NCI-H1436 treated with DMSO at 0.1 percent for 48 hours (cell line): ENCODE measurements at places on chromosomes 4 and X.

GRCh38 chr4:48904101-48904500 lies 2.5 kb downstream of the OCIAD2 start:
- DNase-seq: no peak

- no peak for DNase-seq
Observed at GRCh38 chr4:38954727-38955126, 77.5 kb downstream of the TMEM156 start.

DNA sequence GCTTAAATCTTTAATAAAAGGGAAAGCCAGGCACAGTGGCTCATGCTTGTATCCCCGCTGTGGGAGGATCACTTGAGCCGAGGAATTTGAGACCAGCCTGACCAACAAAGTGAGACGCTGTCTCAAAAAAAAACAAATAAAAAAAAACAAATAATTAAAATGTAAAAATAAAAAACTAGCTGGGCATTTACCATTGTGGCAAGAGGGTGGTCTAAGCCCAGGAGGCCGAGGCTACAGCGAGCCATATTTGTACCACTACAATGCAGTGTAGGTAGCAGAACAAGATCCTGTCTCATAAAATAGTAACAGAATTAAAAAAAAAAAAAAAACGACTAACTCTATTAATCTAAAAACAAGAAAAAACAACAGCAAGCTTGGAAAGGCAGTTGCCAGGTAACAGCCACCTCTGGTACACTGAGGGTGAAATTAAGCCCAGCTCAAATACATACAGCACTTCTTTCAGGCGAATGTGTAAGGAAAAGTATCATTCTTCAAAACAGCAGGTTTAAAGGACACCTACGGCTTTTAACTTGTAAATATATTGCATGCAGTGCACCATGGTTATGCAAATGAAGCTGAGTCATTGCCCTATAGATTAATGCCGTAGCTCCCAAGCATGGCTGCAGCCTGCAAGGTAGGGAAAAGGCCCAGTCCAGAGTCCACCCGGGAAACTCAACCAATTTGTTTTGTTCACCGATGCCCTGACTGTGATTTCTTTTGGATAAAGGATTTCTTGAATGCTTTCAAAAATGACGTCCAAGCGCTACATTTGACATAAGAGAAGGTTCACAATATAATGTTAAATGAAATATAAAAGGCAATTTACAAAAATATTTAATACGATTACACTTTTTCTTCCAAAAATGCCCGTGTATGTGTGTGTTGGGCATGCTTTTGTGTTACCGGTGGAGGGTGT lies 14.5 kb upstream of the TXLNG start:
- DNase-seq: no peak

- no peak for DNase-seq
Observed at GRCh38 chrX:108186811-108187210, 95.2 kb downstream of the ATG4A start.

DNA sequence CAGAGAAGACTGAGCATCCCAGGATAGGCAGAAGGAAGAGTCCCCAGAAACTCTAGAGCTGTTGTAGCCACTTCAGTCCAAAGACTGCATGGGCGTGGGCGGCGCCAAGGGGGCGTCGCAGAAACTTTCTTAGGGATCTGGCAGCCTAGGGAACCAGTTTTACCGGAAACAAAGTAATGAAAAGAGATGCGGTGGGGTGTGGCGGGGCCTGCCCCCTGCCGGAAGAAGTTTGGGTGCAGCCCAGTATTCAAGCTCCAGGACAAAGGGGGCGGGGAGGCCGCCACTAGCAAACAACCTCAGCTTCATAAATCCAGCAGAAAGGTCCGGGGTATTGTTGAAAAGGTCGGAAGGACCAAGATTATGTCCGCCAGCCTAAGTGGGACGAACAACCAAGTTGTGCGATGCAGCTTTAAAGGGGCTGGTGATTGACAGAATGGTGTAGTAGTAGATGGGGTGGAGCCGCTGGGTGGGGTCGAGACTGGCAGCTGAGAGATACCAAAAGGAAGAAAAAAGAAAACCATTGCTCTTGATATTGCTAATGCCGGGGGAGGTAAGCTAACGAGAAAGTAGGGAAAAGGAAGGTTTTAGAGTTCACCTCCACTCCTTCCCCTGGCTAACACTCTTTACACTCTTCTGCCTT lies 190.5 kb downstream of the RRAGB start:
- no peak for DNase-seq

GRCh38 chr4:10635091-10635490 lies 49.5 kb downstream of the CLNK start:
- DNase-seq: no peak

- DNase-seq: no peak
Observed at GRCh38 chr4:48642421-48643374, 137.4 kb downstream of the FRYL start.

GRCh38 chrX:8657883-8658282 lies 74.1 kb downstream of the ANOS1 start:
- DNase-seq: no peak

- no peak for DNase-seq
Observed at GRCh38 chr4:94566420-94566819, 114.7 kb downstream of the PDLIM5 start.

- DNase-seq: no peak
Observed at GRCh38 chrX:84340968-84341367, 153.0 kb upstream of the RPS6KA6 start.

DNA sequence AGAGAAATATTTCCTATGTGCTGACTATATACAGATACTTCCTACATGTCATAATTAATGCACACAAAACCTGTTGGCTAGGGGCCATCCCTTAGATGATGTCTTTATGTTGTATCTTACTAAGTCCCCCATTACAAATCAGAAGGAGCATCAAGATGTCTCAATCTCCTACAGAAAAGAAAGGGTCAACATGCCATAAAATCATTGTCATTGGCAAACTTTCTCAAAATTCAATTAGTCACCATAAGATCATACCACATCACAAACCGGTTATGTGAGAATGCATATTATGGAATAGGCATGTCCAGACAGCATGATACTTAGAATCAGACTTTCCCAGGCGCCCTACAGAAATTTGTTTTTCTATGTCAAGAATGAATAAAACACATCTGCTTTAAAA lies 175.2 kb upstream of the TET2 start:
- no peak for DNase-seq

DNA sequence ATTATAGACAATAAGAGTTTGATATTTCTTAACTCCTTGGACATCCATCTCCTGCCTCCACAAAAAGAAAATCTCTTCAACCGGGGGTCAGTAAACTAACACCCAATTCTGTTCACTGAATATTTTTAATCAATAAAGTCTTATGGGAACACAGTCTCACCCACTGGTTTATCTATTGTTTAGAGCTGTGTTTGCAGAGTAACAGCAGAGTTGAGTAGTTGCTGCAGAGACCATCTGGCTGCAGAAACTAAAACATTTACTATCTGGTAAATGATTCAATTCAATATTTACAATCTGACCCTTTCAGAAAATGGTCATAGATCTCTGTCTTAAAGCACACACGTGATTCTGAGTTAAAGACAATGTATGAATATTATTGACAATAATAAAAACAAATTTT lies 94.0 kb downstream of the TMA16 start:
- DNase-seq: no peak

DNA sequence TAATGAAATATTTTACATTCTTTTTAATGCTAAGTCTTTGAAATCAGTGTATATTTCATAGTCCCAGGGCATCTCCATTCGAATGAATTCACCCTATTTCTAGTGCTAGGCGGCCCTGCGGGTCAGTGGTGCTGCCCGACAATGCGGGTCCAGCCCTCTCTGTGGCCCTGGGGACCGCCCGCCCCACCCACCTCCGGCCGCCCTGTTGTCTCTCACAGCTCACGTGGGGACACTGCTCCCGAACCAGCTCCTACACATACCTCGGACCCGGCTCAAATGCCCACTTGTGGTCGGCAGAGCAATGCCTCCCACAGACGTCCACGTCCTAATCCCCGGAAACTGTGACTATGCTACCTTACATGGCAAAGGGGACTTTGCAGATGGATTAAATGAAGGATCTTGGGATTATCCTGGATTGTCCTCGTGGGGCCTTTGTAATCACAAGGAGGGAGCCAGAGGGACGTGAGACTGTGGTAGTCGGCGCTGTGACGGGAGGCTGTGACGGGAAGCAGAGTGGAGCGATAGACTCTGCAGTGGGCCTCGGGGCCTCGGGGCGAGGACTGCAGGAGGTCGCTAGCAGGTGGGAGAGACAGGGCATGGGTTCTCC lies 92.3 kb upstream of the PSAPL1 start:
- DNase-seq: no peak

- DNase-seq: no peak
Observed at GRCh38 chr4:169869490-169869889, 111.7 kb upstream of the HPF1 start.

DNA sequence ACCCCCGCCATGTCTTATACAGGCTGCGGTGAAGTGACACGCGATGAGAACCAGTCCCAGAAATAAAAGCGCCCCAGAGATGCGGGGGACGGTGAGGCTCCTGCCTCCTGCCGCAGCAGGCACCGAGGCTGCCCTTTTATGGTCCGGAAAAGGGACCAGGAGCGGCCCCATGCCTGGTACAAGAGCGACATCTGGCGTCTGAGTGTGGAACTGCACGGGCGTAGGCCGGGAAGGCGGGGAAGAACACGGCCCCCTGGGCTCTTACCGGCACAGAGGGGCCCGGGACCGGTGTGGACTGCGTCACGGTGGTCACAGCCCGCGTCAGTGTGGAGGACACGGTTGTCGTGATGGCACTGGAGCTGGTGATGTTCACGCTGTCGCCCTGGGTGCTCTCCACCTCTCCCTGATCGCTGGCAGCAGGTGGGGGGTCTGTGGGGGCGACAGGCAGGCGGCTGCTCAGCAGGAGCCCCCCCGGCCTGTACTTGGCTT lies 8.9 kb upstream of the RENBP start:
- DNase-seq: no peak

- DNase-seq: no peak
Observed at GRCh38 chr4:150411520-150411919, 170.4 kb upstream of the MAB21L2 start.

- peak; percentile 63 for DNase-seq
Observed at GRCh38 chrX:53224860-53225797, at the start of gene KDM5C. KDM5C (minus strand) TSS chrX:53225207; CDS start chrX:53224889, 318 bp downstream.

GRCh38 chr4:152935631-152936445 lies at the start of gene FHDC1:
FHDC1 (plus strand) TSS chr4:152936323; CDS start chr4:152943058, 6,735 bp downstream.
- no peak for DNase-seq

GRCh38 chr4:61373901-61374440 lies 173.8 kb downstream of the ADGRL3 start:
- DNase-seq: no peak

DNA sequence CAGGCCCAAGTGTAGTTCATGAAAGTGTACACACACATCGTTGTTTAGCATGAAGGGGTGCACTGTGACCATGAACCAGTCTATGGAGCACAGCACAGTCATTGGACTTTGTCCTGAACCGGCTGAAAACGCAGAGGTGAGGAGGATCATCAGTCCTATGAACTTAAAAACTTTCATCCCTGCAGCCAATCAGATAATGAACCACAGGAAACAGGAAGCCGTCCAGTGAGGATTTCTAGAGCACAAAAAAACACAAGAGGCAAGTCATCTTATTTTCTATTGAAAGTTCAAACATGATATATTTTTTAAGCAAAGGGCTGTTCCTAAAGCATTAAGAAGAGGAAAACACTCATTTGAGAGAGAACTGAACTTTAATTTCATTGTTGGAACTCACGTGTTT lies 91.8 kb downstream of the PLAC1 start:
- no peak for DNase-seq

DNA sequence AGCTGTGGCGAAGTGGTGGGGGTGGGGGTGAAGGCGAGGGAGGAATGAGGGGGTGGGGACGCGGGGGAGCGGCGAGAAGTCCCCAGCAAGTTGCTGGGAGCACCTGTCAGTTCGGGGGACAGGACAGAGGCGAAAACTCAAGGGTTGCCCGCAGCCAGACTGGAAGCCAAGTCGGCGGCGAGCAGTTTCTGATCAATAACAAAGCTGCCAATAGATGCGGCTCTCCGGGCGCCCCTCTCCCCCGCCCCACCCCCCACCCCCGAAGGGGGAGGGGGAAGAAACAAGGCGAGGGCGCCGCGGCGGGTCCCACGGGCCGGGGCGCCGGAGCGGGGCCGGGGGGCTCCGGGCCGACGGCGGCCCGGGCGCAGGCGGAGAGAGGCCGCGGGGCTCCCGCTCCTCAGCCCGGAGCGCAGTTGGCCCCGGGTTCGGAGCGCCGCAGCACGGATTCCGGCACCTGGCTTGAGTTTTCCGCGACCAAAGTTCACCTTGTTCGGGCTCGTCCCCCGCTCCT lies 379 bp downstream of the PDGFC start:
- DNase-seq: no peak

DNA sequence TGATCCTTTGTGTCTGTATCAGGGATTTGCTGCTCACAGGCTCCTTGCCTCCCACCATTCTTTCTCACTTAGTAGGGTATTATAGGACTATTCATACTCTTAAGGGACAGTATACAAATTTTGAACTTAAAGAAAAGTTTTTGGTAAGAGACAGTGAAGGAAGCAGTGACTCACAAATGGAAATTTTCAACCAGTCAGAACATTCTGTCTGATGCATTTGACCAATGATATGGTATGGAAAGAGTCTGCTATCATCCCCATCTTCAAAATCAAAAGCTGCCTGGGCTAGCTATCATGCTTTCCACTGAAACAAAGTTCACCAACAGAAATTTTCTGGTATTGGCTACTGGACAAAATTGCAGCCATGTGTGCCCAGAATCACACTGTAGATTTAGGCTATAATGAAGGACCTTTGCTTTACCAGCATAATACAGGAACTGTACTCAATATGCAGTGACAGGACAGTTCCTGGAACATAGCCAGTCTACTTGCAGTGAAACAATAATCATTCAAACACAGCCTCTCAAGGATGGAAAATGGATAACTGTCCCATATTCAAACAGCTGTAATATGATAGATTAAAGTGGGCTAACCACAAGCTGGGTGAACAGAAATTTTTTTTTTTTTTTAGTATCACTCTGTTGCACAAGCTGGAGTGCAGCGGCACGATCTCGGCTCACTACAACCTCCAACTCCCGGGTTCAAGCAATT lies 109.0 kb upstream of the ACSL4 start:
- no peak for DNase-seq

- DNase-seq: no peak
Observed at GRCh38 chrX:22039541-22039940, 7.4 kb downstream of the PHEX start.

DNA sequence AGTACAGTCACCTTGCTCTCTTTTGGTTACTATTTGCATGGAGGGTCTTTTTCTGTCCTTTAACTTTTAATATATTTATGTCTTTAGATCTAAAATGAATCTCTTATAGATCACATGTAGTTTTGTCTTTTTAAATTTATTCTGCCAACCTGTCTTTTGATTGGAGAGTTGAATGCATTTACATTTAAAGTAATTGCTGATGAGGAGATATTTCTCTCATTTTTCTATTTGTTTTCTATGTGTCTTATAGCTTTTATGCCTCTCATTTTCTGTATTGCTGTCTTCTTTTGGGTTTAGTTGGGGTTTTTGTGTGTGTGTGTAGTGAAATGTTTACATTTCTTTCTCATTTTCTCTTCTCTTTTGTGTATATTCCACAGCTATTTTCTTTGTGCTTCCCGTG lies 123.5 kb downstream of the TBC1D19 start:
- DNase-seq: no peak

- no peak for DNase-seq
Observed at GRCh38 chr4:172390331-172390730, 577.1 kb downstream of the GALNTL6 start.
